ENCODE measurements at places on chromosomes 5 and 9. TPM values are rescaled to one million over a fixed set of nuclear protein-coding genes. Genes with fewer than 3 reads are reported as not detected.
A peak's percentile ranks its signal among the peaks of the same experiment; 100 is the strongest.

The PFN3 gene
- not detected for polyA plus RNA-seq

The FAM13B gene
- polyA plus RNA-seq: 25.0 TPM

The C9orf43 gene
- polyA plus RNA-seq: 0.56 TPM

The SPINK9 gene
- not detected for polyA plus RNA-seq

The NMUR2 gene
- not detected for polyA plus RNA-seq

The CAVIN4 gene
- 0.71 TPM for polyA plus RNA-seq

The TMEM232 gene
- 0.50 TPM for polyA plus RNA-seq

The TAF11L5 gene
- polyA plus RNA-seq: not detected

The CDKN2B-AS1 gene
- polyA plus RNA-seq: 2.8 TPM

DNA sequence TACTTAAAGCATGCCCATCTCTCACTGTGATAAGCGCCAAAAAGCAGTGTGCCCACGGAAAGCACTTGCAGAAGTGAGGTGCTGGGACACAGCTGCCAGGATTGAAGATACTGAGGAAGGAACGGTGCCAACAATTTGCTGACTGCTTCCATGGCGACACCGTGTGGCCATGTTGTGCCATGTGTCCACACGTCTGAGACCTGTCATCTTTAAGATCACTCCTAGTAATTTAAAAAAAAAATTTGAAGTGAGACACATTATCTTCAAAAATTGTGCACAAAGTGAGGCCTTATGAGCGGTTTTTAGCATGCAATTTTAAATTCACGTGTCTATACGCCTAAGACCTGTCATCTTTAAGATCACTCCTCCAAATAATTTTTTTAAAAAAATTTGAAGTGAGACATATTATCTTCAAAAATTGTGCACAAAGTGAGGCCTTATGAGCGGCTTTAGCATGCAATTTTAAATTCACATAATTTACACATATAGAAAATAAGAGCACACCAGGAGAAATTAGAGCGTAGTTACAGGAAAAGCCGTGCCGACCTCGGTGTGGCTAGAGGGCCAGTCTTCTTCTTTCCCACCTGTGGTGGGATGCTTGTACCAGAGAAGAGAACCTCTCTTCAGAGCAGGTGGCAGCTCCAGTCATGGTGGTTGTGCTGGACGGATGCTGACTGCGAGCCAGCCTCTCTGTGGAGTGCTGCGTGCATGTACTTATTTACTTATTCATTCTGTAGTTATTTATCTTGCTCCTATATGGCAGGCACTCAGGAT is 21.4 kb upstream of the FLT4 start:
- DNase-seq: no peak

GRCh38 chr5:98564836-98565235 is 208.6 kb upstream of the RGMB start:
- no peak for DNase-seq

GRCh38 chr9:20640331-20641187 is 18.3 kb upstream of the MLLT3 start:
- DNase-seq: no peak

GRCh38 chr5:111756581-111757354 is at the start of gene NREP:
Gene NREP (minus strand): TSS chr5:111757194. CDS start chr5:111755772, 1,422 bp downstream.
- no peak for DNase-seq

- no peak for DNase-seq
Measured at GRCh38 chr5:63220244-63220643, 641.6 kb downstream of the LRRC70 start.

DNA sequence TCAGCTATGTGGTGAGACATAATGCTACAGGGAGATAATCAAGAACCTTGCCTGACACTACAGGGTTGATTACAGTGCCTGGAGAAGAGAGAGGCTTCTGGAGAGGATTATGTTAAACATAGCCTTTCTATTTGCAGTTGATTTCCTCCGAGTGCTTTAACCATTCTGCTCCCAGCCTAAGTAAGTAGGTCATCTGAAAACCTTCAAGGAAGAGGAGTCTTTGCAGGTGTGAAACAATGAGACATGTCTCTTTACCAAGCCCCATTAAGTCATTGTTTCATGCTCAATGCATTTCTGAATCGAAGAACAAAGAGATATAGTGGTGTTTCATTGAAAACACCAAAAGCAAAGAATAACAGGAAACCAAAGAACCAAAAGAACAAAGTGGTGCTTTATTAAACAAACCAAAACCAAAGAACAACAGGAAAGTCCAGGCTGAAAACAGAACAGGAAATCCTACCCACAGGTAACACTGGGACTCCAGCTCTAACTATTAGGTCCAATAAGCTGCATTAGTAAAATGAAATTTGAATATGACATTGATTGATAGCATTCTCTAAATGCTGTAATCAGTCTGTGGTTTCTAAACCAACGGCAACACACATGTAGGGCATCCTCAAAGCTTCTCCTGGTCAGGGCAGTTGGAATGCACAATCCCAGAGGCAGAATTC is 113.3 kb upstream of the SPATA31D4 start:
- DNase-seq: no peak

DNA sequence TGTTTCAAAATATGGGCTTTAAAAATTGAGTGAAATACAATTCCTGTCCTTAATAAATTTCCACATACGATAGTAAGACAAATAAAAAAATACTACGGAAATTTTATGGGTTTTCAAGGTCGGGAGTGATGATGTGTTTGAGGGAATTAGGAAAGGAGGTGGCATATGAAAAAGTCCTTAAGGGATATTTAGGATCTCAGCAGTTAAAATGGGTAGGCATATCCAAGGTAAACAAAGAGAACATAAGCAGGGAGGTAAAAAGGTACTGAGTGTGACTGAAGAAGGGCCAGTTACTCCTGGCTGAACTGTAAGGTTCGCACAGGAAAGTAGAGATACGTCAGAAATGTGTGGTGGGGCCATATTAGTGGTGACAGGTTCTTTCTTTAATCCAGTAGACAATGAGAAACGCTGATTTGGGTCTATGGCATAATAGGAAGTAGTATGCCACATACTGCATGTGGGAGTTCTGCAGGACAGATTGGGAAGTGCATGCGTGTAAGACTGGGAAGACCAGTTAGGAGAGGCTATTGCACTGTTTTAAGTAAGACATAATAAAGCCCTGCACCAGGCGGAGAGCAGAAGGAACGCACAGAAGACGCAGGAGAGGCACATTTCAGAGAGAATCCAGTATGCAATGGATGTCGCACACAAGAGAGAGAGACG is 937 bp upstream of the HMGCR start:
- DNase-seq: peak; percentile 50

GRCh38 chr5:57601996-57602395 is 119.4 kb upstream of the ACTBL2 start:
- no peak for DNase-seq

DNA sequence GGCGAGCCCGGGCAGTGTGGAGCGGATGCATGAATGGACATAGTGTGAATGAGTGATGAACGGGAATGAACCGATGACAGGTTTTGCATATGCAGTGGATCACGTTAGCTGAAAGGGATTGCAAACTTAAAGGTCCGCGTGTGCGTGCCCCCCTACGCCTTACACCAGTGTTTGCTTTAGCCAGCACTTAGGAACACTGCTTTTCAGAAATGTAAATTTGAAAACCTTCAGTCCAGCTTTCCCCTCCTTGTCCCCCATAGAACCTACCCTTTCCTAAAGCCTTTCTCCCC is 692 bp downstream of the PSAT1 start:
- DNase-seq: no peak

DNA sequence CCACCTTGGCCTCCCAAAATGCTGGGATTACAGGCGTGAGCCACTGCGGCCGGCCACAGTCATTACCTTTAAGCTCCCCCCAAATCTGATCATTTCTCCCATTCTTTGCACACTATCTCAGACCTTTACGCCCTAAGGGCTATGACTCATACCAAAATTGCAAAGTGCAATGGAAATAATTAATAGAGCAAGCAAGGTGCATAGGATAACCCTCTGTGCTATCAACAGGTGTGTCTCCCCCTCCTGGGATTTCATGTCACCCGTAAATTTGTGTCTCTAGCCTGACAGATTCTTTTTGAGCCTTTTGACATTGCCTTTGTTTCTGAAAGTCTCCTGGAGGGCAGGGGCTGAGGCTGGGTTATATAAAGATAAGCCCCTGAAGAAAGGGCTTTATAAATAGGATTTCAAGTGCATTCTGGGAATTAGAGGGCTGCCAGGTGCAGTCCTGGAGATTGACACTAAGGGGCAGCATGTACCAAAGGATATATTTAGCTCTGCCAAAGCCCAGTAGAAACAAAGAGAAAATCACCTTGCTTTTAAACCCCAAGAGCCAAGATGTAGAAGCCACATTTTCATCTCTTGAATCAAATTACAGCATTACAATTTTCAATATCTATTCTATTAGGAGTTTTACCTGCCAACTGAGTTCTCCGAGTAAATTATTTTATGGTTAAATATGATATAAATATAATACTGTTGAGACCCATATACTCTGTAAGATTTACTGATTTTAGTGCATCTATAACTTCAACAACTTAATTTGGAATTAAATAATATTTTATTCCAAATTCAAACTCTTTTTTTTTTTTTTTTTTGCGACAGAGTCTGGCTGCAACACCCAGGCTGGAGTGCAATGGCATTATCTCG is 18.2 kb downstream of the S100Z start:
- peak; percentile 47 for DNase-seq

DNA sequence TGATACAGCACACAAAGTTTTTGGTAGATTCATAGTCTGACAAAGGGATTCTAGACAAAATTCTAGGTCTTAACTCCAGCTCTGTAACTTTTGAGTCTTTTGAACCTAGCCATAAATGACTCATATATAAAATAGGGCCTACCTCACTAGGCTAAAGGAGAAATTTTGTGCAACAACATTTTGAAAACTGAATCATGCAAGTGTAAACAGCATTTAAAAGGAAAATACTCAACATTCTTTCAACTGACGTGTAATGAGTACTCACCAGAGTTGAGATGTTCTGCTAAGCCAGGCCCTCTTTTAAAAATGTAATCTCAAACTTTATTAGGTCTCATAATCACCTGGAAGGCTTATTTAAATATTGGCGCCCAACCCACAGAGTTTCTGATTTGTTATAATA is 113.2 kb downstream of the STK32A start:
- DNase-seq: no peak

DNA sequence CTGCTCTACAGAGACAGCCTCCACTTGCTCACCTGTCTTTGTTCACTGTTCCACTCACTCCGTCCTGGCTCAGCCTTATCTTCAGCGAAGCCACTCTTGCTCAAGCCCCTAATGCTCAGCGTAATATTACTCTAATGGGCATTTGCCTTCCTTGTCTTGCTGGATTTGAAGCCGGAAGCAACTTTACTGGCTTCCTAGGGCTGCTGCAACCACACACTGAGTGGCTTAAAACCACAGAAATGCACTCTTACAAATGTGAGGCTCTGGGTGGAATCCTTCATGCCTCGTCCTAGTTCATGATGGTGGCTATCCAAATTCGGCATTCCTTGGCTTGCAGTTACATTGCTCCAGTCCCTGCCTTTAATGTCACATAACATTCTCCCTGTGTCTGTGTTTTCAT is 85.5 kb upstream of the MARCHF11 start:
- no peak for DNase-seq

GRCh38 chr5:168086746-168087145 is 204.7 kb upstream of the WWC1 start:
- no peak for DNase-seq

DNA sequence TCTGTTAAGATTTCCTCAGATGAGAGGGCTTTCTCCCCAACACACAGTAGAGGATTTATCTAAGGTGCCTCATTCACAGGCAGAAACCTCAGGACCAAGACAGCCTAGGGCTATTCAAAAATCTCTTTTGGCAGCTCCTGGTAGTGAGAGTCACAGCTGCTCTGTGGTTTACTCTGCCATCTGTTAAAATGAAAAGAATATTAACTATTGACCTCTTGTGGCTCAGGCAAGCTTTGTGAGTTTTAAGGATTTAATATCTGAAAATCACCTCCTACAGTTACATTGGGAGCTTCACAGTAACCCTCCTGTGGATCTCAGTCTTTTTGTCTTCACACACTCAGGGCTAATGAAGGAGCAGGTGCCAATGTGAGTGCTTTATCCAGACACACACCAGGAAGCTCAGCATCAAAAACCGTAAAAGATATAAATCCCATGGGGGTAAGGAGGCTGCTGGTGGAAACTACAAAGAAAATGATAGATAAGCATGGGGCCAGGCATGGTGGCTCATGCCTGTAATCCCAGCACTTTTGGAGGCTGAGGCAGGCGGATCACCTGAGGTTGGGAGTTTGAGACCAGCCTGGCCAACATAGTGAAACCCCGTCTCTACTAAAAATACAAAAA is 29.7 kb downstream of the PPP1R2B start:
- no peak for DNase-seq

DNA sequence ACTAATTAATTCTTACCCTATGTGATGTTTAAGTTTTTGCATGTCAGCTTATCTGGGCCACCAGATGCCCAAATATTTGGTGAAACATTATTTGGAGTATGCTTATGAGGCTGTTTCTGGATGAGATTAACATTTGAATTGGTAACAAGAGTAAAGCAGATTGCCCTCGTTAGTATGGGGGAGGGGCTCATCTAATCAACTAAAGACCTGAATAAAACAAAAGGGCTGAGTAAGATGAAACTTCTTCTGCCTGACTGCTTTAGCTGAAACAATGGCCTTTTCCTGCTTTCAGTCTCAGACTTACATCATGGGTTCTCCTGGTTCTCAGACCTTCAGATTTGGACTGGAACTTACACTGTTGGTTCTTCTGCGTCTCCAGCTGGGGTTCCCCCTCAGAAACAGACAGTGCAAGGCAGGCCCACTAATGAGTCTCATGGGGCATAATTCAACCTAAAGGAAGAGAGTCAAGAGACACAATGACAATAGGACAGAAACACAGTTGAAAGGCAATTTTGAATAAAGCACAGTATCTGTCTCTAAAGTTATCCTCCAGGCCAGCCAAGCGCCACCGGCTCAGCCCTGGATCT is 288.4 kb downstream of the CAAP1 start:
- DNase-seq: no peak

DNA sequence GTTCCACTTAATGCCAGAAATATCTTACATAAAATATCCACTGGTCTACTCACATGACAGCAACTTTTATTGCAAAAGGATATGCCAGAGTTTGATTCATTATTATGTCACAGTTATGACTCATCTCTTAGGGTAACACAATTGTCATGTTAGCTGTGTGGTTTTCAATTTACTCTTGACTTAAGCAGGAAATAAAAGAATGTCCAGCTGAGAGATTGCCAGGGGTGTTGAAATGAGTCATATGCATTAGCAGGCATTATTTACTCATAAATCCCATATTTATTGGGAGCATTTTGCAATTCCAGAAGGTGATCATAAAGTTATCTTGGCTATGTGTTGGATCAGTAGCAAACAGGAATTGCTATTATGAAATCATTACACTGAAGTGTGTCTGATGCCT is 1164.6 kb upstream of the CDH18 start:
- DNase-seq: no peak

GRCh38 chr9:100447041-100447440 is 20.1 kb downstream of the MSANTD3 start:
- DNase-seq: no peak

Measured in AG04450 (cell line).